ENCODE measurements at places on chromosomes 3 and 15.
A peak's percentile ranks its signal among the peaks of the same experiment; 100 is the strongest.

GRCh38 chr3:76387000-76387399 is 601.7 kb upstream of the ZNF717 start:
- no peak for DNase-seq

- DNase-seq: no peak
These were observed 22.3 kb downstream of the WDR73 start for GRCh38 chr15:84631706-84632272.

- no peak for DNase-seq
These were observed 36.0 kb downstream of the THBS1 start for GRCh38 chr15:39616731-39617455.

- DNase-seq: no peak
These were observed 7.9 kb upstream of the SOX2 start for GRCh38 chr3:181703601-181704420.

DNA sequence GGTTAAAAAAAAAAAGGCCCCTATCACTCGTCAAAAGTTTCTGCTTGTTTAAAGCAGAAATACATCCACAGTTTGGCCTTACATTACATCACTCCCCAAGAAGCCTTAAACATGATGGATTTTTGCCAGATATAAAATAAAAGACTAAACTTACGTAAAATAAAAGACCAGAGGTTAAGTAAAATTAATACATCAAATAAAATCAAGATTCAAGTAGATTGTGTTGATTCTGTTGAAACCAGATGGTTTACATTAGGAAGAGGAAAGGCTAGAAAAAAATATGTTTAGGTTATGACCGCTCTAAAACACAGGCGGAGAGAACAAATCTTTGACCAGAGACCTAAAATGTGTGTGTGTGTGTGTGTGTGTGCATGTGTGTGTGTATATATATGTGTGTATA is 104.1 kb downstream of the DUT start:
- no peak for DNase-seq

DNA sequence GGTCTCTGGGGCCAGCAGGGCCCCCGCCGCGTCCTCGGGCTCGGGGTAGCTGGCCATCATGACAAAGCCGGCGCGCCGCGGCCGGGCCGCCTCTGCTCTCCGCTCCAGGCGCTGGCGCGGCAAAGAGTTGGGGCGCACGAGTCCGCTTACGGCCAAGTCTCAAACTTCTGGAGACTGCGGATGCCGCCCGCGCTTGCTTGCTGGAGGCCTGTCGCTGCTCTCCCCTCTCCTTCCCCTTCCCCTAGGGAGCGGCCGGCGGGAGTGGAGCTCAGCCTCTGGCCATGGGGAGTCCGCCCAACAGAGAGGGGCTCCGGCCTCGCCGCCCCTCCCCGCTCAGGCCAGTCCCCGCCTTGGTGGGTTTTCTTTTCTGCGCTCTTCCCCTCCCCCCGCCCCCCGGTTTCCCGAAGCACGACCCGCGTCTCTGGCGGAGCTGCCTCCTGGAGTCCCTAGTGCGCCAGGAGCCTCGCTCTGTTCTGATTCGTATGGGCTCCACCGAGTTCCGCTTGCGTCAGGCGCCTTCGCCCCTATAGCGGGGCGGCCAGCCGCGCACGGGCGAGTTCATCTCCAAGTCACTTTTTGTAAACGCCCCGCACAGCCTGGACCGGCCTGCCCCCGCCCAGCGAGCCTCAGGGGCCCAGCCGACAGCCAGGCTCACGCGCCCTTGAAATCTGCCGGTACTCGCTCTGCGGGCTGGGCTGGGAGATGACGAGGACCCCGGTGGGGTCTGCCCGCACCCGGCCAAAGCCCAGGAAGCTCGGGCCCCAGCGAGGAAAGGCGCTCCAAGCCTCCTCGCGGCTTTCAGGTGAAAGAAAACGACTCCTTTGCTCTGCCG is at the start of the genes FOXL2 and FOXL2NB:
FOXL2 (minus strand) TSS at position 475 of the 832 bp plus-strand sequence; CDS start at position 60, 415 bp downstream.
FOXL2NB (plus strand) TSS at position 555 of the 832 bp plus-strand sequence; CDS start at position 703, 148 bp downstream.
- no peak for DNase-seq

GRCh38 chr15:57637846-57638245 is 46.1 kb downstream of the MYZAP start:
- DNase-seq: no peak

DNA sequence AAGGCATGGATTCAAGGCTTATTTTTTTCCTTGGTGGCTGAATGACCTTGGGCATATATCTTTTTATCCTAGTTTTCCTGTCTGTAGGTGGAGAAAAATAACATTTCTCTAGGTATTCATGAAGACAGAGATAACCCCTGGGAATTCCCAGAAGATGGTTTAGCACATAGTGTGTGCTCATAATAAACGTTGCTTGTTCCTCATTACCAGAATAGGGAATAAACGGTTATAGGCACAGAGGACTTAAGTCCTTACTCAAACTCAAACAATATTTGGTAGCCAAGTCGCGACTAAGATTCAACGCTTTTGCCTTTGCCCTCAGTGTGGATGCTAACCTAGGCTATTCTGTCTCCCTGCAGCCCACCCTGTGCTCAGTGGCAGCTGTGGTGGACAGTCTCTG is 51.6 kb upstream of the MITF start:
- DNase-seq: no peak

DNA sequence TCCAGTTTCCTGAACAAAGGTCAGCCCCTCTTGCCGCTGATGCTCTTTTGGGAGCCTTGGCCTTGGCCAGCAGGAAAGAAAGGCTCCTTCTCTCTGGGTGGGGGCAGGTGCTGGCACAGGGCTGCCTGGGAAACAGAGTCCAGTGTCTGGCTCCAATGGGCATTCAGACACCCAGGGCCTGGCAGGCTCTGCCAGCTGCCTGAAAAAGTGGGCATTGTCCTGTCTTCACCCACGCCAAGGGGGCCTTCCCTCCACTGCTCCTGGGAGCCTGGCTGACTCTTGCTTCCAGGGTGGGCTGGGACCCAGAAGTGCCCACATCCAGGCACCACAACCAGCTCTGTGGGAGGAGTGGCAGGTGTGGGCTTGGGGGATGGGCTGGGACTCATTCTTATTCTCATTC is 62.7 kb downstream of the RHCG start:
- DNase-seq: no peak

GRCh38 chr3:68089572-68090011 is 435.2 kb upstream of the SUCLG2 start:
- no peak for DNase-seq

DNA sequence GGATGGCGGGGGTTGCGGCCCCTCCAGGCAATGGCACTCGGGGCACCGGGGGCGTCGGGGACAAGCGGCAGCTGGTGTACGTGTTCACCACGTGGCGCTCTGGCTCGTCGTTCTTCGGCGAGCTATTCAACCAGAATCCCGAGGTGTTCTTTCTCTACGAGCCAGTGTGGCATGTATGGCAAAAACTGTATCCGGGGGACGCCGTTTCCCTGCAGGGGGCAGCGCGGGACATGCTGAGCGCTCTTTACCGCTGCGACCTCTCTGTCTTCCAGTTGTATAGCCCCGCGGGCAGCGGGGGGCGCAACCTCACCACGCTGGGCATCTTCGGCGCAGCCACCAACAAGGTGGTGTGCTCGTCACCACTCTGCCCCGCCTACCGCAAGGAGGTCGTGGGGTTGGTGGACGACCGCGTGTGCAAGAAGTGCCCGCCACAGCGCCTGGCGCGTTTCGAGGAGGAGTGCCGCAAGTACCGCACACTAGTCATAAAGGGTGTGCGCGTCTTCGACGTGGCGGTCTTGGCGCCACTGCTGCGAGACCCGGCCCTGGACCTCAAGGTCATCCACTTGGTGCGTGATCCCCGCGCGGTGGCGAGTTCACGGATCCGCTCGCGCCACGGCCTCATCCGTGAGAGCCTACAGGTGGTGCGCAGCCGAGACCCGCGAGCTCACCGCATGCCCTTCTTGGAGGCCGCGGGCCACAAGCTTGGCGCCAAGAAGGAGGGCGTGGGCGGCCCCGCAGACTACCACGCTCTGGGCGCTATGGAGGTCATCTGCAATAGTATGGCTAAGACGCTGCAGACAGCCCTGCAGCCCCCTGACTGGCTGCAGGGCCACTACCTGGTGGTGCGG is 1.9 kb downstream of the CHST2 start:
- DNase-seq: peak; percentile 78

DNA sequence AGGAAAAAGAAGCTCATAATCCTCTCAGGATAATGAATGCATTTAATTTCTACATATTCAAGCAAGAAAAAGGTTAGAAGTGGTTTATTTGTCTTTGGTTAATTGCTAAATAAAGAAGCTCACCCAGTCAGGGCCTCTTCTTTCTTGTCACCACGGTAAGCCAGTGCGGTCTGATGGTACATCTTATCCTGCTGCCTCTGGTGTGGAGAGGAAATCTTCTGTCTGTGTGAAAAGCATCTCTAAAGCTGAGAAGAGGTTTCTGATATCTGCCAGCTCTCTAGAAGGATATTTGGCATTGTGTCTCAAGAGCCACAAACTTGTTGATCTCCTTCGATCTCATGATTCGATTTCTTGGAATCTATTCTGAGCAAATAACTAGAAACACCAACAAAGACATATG is 144.9 kb downstream of the SV2B start:
- DNase-seq: no peak

DNA sequence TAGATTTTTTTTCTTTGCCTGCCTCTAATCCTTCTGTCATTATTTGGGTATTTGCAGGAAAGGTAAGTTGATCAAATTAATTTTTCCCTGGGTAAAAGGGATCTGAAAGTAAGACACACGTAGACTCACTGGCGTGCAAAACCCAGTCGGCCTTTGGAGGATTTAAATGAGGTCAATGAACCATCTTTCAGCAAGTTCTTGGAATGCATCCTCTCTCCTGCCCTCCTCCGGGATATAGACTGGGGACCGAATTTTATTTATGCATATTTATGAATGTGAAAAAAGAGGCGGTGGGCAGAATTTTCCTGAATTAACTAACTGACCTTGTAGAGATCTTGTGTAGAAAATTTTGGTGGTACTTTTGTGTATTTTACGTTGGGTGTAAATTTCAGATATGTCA is 2.2 kb downstream of the CADM2 start:
- DNase-seq: no peak

DNA sequence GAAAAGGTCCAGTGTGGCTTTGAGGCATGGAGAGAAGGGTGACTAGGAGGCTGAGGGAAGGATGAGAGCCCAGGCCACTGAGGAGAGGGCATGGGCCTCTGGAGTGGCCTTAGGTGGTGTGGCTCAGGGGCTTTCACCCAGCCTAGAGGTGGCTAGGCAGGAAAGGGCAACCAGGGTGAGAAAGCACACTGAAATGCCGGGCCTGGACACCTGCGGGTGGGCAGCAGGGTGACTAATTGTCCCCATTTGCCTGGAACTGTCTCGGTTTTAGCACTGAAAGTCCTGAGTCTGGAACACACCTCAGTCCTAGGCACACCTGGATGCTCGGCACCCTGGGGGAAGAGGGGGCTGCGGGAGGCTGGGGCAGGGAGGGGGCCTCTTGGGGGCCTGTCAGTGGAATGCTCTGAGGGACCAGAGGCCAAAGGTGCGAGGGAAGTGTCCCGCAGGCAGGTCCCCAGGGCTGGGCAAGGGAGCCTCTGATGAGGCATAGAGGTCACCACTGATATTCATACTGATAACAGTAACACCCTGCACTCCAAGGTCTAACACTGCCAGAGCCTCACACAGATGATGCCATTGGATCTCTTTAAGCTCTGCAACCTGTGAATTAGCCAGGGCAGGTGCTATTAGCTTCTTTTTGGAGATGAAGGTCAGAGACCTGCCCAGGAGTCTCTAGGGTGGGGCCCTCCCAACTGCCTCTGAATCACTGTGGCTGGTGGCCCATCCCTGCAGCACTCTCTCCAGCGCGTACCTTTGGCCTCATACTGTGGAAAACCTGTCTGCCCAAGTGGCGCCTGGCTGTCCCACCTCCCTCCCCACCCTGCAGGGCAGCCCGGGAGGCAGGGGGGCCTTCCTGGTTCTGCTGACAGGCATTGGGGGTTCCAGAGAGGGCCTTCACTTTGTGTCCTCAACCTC is 3.0 kb upstream of the PHGR1 start:
- DNase-seq: no peak

DNA sequence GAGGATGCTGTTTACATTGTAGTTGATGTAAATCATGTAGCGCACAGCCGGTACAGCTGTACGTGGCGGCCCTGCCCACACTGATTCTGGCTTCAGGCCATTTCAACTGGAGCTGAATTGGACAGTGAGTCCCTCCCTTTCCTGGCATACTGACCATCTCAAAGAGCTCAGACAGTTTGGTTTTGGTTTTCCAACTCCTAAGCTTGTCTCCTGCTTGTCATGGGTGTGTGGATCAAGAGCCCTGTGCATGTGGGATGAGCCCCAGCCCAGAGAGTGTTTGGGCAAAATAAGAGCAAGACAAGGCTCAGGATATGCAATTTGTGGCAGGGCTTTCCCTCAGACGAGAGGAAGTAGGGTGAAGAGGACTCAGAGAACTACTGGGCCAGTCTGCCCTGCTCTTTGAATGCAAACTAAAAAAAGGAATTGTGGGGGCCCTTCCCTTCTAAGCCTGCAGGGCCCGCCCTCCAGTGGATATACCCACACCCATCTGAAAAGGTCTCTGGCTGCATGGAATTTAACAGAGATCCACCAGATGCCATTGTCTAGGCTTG is 13.3 kb downstream of the ITGA11 start:
- no peak for DNase-seq

DNA sequence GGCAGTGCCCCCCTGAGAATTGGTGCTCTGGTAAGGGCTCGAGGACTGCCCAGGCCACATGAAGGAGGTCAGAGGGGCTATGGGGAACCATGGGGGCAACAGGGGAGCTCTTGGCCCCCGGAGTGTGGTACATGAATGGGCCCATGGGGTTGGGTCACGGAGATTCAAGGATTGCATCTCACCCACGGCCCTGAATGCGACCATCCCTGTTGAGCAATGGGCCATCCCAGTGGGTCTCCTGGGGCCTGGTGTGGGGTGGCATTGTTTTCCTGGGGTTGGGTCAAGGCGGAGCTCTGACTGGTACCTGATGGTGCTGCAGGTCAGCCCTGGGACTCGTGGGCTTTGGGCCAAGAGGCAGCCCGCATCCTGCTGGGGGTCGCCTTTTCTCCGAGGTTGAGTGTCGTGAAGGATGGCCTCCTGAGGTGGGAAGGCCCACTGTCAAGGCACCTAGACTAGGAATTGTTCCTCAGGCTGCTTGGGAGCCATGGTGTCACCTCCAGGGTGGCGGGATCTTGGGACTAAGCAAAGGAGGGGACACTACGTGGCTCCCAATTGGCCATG is 198.3 kb downstream of the UBE3A start:
- no peak for DNase-seq

- no peak for DNase-seq
These were observed 14.4 kb downstream of the RRP9 start for GRCh38 chr3:51927061-51927977.

GRCh38 chr3:195209083-195209846 is 61.7 kb downstream of the XXYLT1 start:
- DNase-seq: no peak

DNA sequence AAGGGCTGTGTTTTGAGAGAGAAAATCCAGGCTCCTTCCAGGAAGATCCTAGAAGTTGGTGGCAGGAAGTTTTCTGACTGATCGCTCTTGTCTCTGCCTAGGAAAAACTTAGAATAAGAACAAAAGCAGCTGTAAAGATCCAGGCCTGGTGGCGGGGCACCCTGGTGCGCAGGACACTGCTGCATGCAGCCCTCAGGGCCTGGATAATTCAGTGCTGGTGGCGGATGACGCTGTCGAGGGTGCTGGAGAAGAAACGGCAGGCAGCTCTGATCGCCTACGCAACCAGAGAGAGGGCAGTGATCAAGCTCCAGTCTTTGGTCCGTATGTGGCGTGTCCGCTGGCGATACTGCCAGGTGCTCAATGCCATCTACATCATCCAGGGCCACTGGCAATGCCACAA is 1.5 kb downstream of the IQCF2 start:
- no peak for DNase-seq

- DNase-seq: no peak
These were observed 177.0 kb downstream of the CACNA2D3 start for GRCh38 chr3:54299169-54299935.

GRCh38 chr3:156230278-156230900 is 110.0 kb downstream of the KCNAB1 start:
- no peak for DNase-seq

- no peak for DNase-seq
These were observed 120.0 kb downstream of the ATP1B3 start for GRCh38 chr3:141996437-141996836.

GRCh38 chr3:57026944-57027343 is 33.5 kb upstream of the SPATA12 start:
- DNase-seq: no peak
